Activated naive CD4-positive, alpha-beta T cell treated with anti-CD3 and anti-CD28 coated beads, Interleukin-2, amount 50 U/mL, for 72 hours (primary cell): ENCODE measurements at places on chromosomes 2 and 18.
A peak's percentile ranks its signal among the peaks of the same experiment; 100 is the strongest.

- DNase-seq = no peak
Observed at GRCh38 chr2:204989877-204990276, 444.6 kb downstream of the PARD3B start.

GRCh38 chr2:161709428-161709827, 85.2 kb downstream of the SLC4A10 start:
- DNase-seq = no peak

- no peak for DNase-seq
Observed at GRCh38 chr2:63465633-63466032, 122.6 kb downstream of the WDPCP start.

GRCh38 chr2:73133566-73134197, 20.9 kb upstream of the RAB11FIP5 start:
- no peak for DNase-seq

DNA sequence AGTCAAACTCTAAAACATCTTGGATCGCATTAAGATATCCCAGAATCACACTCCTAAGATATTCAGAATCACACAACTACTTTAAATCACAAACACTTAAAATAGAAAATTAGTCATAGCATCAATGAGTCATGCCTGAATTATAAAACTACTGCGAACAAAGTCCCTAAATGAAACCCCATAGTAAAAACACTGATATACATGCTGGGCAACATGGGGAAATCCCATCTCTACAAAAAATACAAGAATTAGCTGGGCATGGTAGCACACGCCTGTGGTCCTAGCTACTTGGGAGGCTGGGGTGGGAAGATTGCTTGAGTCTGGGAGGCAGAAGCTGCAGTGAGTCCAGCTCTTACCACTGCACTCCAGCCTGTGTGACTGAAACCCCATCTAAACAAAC, 101.7 kb downstream of the COBLL1 start:
- DNase-seq = no peak

DNA sequence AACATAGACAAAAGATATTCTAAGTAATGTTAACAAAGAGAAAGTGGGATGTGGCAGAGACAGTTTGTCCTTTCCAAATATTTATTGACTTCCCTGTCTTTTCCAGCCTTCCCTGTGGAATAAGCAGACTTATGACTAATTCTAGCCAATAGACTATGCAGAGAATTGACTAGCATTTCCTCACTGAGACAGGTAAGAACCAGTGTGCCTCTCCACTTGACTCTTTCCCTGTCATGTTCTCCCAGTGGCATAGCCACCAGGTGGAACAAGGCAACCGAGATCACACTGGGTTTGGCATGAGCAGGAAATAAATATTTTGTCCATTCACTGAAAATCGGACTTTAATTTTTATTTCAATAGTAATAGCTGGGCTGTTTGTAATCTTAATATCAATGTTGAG, 168.1 kb upstream of the CTAGE1 start:
- no peak for DNase-seq

GRCh38 chr2:47654790-47655562, 128.0 kb upstream of the MSH6 start:
- DNase-seq = no peak

- no peak for DNase-seq
Observed at GRCh38 chr2:20182241-20182931, 42.5 kb downstream of the SDC1 start.

DNA sequence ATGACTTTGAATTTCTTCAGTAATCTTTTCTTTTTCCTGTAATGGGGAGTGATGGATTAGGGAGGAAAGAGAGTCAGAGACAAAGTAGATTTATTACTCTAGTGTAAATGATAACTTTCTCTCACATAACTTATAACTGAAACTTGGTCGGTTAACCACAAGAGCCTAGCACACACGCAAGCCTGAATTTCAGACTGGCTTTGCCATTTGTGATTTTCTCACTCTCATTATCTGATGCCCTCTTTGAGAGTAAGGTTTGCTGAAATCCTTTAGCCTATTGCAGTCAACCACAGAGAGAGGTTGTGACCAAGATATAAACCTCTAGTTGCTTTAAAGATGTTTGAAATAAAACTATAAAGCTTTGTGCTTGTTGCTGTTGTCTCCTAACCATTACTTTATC, 117.9 kb upstream of the NETO1 start:
- DNase-seq = no peak

- DNase-seq = no peak
Observed at GRCh38 chr18:60021556-60021955, 121.8 kb downstream of the PMAIP1 start.

- no peak for DNase-seq
Observed at GRCh38 chr2:24521162-24521857, 30.3 kb downstream of the NCOA1 start.

DNA sequence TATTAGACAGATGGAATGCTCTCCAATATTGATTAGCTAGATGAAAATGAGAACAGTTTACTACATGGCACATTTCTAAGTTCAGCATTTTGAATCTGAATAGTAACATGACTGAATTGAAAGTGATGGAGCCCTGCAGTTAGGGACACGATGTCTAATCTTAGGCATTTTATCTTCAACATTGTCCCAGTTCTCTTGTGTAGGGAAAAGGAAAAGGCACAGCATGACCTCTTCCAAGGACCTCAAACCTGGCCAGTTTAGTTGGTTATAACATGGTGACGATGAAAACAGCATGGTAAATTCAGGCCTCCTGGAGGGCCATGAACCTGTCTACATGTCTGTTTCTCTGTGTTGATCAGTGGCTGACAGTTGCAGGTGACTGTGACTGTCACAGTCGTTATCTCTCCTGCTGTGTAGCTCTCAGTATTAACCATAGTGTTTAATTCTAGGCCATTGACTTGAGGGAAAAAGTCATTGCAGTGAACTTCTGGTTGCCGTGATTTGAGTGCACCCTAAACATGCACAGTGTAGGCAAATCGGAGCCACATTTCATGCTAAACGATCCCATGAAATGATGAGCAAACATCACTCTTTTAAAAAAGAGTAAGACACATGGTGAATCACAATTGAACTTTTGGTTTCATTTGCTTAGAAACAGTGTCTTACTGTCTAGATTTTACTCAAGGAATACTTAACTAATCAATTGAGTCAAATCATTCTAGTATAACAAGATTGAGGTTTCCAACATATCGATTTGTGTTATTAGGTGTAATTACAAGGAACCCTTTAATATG, 129.7 kb downstream of the PHLPP1 start:
- peak; percentile 45 for DNase-seq

GRCh38 chr2:23499439-23499838, 114.5 kb downstream of the KLHL29 start:
- no peak for DNase-seq

- DNase-seq = peak; percentile 74
Observed at GRCh38 chr2:170816504-170817092, at the start of gene GAD1. TSS of gene GAD1 (plus strand) at chr2:170816887. CDS start at chr2:170818592, 1,705 bp downstream.

- no peak for DNase-seq
Observed at GRCh38 chr2:156309167-156309566, 23.4 kb downstream of the NR4A2 start.

DNA sequence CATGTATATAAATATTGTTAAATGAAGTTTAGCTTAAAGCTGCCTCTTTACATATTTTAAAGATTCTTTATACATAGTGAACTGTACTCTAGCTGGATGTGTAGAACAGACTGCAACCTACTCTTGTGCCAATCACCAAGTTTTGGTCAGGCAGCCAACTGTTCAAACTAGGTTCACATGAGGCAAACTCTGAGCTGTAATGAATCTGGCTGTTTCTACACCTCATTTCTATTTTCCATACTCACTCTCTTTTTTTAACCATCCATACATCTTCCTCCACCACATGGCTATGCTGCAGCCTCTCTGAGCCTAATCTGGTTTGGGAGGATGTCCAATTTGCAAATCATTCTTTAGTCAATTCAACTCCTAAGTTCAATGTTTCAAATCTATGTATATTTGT, 974.8 kb downstream of the CNTNAP5 start:
- DNase-seq = no peak

DNA sequence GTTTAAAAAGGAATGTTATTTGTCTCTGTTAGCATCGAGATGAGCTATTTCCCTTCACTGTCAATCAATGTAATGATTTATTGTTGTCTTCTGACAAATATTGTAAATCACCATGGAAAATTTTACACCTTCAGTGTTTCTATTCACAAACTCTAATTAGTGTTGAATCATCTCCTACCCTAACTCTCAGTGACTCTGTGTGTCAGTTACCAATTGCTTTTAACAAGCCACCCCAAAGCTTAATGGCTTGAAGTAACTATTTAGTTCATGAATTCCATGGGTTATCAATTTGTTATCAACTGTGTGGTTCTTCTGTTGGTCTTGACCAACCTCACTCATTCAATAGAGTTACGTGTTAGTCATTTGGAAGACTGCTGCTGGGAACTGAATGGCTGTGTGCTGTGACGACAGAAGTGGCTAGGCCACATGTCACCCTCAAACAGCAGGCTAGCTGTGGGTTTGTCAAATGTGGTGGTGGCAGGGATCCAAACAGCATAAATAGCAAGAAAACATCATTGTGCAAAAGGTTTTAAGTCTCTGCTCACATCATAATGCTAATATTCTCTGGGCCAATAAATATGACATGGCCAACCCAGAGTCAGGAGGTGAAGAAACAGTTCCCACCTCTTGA, 910.8 kb upstream of the CDH2 start:
- no peak for DNase-seq

- DNase-seq = no peak
Observed at GRCh38 chr18:34223164-34223892, 1.4 kb downstream of the NOL4 start.

DNA sequence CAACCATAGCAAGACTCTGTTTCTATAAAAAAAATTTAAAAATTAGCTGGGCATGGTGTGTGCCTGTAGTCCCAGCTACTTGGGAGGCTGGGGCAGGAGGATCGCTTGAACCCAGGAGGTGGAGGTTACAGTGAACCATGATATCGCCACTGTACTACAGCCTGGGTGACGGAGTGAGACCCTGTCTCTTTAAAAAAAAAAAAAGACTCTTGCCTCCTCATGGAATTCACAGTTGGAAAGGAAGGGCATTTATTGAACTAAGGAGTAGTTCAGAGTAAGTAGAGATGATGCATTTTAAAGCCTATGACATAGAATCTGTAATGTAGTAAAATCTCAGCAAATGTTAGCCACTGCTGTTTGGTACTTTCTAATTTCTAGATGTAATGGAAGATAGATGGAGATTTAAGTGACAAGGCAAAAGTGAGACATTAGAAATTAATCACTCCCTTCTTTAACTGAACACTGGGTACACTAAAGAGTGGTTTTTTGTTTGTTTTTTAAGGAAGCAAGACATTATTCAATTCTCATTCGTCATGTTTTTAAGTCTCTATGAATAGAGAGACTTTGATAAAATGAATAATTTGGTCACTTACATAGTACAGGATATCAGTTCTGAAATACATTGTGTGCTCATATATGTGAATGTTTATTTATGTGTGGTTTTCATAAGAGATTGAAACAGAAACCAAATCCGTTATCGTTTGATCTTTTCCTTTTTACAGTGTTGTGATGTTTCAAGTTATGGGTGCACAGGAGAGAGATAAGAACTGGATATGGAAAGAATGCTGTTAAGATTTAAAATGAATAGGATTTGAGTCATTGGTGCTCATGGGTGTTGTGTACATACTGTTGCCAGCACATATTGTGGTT, 186.1 kb upstream of the STON1 start:
- DNase-seq = no peak

DNA sequence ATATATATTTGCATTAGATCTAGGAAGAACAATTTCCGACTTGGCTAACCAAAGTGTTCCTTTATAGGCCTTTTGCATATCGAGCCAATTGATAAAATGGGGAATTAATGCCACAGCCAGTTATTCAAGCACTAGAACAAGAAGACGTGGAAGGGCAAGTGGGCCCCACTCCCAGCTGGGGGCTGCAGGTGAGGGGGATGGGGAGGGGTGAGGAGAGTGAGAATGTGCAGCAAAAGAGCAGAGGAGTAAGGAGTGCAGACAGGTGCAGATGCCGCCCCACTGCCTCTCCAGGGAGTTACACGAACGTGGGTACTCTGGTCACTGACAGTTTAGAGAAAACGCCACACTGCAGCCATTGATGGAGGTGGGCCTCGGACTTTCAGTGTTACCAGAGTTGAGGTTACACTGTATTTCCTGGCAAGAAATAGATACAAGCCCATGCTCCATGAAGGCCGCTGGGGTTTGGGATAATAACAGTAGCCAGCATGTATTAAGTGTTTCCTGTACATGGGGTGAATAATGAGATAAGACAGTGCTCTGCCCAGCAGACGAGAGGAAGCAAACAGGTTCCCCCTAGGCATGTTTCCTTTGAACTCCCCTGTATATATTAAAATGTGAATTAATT, 40.9 kb downstream of the GORASP2 start:
- DNase-seq = no peak

DNA sequence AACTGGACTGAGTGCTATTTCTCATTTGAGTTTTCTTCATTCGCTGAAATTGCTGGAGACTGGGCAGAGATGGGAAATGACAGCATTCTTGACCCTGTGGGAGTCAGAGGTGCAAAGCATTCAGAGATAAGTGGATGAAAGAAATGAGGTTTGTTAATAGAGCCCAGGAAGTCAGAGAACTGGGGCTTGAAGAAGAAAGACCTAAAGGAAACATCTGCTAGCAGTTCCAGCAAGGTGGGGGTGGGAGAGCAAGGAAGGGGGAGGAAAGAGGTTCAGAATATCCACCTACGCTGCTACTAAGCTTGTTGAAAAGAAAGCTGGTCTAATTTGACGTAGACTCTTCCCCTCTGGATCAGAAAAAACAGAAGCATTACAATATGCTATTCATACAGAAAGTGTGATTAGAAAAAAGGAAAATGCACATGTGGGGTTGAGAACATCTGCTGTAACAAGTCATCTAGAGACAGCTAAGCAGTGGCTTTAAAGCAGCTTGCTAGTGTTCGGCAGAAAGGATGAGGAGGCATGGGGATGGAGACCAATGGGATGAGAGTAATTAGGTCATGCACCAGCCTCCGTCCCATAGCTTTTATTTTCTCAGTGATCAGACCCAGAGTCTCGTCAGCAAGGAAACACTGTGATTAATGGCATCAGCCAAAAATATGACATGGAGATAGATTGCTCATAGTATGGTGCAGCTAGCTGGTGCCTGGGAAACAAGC, 29.7 kb downstream of the NAB1 start:
- peak; percentile 60 for DNase-seq

DNA sequence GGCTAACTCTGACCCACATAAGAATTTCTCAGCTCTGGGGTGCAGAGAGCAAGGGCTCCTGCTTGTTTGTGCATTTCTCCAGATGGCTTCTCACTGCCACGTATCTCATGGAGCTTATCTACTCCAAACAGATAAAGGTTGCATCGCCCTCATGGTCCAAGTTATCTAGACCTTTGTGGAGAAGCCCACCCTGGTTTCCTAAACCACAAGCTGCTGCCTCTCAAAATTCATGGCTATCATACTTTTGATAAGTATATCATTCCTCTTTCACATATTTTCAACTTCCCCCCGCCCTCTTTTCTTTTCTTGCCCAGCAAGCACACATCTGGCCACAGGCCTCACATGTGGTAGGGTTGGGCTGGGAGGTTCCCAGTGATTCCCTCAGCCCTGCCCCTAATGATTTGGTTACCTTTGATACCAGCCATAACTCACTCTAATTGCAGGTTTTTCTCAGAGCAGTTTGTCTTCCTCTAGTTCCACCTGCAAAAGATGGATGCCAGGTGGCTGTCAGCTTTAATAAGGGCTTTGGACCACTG, 146.0 kb downstream of the RHBDD1 start:
- no peak for DNase-seq
